ENCODE measurements at places on chromosomes 12 and 14. TPM values are rescaled to one million over a fixed set of nuclear protein-coding genes. Genes with fewer than 3 reads are reported as not detected.

DNA sequence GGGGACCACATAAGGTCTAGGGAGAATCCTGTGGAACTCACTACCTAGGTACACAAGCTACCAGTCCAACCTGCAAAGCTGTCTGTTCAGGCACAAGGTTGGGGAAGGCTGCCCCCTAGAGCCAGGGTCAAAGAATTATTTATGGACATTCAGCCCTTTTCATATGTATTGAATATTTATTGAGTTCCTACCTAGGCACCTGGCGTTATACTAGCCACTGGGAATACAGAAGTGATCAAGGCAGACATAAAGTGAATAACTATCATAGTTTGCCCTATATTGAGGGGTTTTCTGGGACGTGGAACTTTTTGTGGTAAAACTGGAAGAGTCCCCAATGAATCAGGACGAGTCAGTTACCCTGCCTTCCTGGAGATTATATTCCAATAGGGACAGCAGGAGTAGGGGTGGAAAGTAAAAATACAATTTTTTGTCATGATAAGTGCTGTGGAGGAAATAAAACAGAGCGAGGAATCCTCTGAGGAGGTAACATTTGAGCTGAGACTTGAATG lies 5.8 kb upstream of the SLC48A1 start:
- DNase-seq = peak; percentile 68

DNA sequence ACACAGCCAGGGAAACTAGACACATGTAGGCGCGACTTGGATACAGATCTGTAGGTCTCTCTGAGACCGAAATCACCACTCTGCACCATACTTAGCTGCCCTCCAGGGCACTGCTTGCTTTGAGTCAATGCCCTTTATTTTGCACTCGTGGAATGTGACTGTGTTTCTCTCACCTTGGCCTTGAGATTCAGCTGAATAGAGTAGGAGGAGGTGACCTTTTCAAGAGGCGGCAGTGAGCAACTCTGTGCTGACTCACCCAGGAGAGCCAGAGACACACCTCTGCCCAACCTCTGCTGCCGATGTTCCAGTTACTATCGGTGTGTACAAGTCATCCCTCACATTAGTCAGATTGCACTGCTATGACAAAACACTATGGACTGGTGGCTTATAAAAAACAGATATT lies 583.4 kb downstream of the VRK1 start:
- peak; percentile 60 for DNase-seq

GRCh38 chr12:26097046-26097878 lies 27.6 kb downstream of the BHLHE41 start:
- DNase-seq = peak; percentile 86

- DNase-seq = no peak
Measured at GRCh38 chr12:14846042-14846587, 2.8 kb upstream of the ART4 start.

DNA sequence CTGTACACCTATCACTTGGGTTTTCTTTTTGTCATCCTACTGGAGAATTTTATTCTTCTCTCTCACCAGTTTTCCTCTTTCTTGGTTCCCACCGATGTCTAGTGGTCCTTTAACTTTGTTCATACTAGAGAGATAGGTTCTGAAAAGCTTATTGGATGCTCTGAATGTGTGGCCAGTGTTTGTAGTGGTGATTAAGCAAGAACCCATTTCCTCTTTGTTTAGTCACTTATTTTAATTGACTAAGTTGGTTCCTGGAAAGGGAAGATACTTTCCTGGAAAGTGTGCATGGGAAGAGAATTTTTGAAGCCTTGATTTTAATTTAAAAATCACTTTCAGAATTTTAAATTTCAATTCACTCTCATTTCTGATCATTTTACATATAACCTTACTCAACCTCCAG lies 127.2 kb downstream of the OTOGL start:
- DNase-seq = peak; percentile 69

Gene SOAT2
- total RNA-seq = not detected

GRCh38 chr14:26867171-26867757 lies 269.4 kb upstream of the NOVA1 start:
- peak; percentile 64 for DNase-seq

Gene LRRC10
- not detected for total RNA-seq

DNA sequence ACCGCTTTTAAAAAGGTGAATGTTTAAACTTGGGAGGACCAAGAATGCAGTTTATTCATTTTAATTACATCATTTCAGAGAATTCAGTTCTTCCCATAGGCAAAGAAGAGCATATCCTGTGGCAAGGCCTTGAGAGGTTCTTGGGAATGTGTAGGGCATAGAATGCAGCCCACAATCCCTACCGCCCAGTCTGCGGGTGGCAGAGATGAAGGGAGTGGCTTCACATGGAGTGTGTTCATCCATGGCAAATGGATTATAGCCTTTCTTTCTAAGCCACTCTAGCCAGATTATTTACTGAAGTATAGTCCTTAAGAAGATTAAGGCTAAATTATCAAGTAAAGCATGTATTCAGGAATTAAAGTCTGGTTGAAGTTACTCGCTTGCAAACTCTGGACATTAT lies 97.4 kb downstream of the TSPAN8 start:
- DNase-seq = no peak

DNA sequence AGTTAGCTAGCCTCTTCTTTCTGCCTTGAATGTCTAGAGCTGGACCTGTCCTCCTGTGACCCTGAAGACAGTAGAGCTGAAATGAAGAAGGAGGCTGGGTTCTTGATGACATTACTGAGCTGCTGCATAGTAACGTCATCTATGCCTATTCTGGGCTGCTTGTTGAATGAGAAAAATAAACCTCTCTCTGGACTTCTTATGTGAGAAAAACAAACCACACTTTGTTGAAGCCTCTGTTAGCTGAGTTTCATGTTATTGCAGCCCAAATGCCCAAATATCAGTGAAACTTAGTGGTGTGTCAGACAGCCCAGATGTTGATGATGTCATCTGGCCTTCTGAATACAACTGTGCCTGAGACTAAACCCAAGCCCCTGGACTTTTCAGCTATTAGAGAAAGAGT lies 67.0 kb upstream of the MAX start:
- peak; percentile 48 for DNase-seq

Gene P3H3
- 24.1 TPM for total RNA-seq

DNA sequence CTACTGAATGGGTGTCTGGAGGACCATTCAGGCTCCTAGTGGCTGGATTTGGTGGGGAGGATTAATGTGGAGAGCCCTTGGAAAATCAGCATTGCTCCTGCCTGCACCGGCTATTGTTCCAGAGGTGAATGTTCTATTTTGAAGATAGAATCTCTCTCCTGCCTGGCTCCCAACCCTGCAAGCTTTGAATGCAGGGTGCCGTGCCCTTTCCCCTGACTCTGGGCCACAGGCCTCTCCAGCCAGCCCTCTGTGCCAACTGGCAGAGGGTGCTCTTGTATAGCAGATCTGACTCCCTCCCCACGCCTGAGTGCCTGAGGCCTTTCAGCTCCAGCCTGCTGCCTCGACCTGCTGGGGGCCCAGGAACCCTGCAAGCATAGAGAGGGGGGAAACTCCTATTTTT lies 106.8 kb downstream of the TMEM260 start:
- peak; percentile 45 for DNase-seq

DNA sequence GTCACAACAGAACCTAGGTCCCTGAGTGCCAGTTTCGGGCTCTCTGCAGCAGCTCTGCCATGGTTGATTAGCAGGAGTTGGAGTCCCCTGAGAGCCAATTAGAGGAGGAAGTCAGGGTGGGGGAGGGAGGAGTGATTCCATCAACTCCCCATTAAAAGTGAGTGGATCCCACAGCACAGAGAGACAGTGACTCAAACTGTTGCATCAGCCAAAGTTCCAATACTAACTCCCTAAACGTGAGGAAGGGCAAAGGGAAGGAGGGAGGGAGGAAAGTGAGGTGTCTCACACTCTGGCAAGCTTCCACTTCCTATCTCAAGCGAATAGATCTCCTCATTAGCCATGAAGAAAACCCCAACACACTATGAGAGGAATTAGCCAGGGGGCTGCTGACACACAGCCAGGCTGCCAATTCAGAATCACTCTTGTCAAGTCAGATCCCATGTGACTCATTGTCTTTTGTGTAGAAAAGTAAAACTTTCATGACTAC lies 23.6 kb downstream of the OR11H4 start:
- peak; percentile 92 for DNase-seq

DNA sequence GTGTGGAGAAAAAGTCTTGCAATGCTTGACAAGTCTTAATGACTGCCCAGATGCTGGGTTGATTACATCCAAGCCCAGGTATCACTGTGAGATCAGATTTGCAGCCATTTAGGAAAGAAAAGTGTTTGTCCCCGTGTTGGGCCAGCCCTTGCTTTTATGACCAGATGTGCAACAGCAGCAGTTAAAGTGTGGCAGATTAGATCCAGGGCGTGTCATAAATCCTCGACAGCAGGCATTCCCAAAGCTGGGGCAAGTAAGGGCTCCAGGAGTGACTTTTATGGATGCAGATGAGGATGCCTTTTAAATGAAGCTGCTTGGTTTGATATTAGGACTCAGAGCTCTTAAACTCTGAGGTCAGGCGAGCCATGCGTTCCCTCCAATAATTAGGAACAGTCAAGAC lies 1.7 kb downstream of the SMOC1 start:
- no peak for DNase-seq

DNA sequence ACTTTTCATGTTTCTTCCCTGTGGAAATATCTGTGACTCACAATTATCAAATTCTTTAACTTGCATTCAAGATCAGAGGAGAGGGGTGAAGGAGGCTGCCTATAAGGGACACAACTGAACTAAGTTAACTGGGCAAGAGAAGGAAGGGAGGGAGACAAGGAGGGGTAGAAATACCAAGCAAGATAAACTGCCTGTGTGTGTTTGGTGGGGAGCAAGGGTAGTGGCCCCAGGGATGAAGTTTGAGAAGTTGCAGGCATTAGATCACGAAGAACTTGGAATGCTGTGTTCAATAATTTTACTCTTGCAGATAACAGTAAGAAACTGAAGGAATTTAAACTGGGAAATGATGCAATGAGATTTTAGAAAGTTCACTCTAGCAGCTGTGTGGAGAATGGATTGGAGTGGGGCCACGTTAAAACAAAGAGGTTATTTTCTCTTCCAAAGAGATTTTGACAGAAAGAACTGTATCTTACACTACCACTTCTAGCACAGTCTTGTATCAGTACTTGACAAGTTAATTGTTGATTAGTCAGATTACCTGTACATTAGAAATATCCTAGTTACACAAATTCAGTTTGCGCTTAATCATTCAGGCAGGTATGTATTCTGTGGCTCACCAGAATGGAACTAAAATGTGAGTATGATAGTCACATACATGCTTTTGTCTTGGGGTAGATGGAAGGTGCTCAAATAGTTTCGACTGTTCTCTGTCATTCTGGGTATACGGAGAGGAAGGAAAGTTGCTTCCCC lies 7.4 kb downstream of the PKP2 start:
- DNase-seq = no peak

DNA sequence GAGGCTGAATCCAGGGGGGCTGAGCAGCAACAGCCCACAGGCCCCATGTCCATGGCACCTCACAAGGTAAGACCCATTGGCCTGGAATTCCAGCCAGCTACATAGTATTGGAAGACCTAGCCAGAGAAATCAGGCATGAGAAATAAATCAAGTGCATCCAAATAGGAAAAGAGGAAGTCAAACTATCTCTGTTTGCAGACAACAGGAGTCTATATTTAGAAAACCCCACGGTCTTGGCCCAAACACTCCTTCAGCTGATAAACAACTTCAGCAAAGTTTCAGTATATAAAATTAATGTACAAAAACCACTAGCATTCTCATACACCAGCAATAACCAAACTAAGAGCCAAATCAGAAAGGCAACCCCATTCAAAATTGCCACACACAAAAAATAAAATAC lies 16.9 kb downstream of the PDE6H start:
- DNase-seq = no peak

Gene ASCL1
- total RNA-seq = not detected

Gene CDC42BPB
- total RNA-seq = 51.5 TPM

Gene CARMIL3
- total RNA-seq = not detected

GRCh38 chr14:99561864-99562263 lies 42.1 kb downstream of the CCDC85C start:
- no peak for DNase-seq

DNA sequence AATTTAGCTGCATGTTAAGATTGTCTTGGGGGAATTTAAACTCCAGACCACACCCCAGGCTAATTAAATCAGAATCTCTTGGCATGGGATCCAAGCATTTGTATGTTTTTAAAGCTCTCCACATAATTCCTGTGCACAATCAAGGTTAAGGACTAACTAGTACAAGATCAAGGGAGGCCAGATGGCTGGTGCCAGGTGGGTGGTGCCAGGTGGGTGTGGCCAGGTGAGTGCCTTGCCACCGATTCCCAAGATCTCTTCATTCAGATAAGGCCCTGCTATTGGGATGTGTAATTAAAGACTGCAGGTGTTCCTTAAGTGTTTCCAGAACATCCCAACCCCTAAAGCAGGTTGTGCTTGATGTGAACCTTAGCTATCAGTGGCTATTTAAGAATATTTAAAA lies 75.1 kb downstream of the NRXN3 start:
- DNase-seq = no peak

GRCh38 chr14:51684760-51685159 lies 33.0 kb downstream of the FRMD6 start:
- DNase-seq = no peak

DNA sequence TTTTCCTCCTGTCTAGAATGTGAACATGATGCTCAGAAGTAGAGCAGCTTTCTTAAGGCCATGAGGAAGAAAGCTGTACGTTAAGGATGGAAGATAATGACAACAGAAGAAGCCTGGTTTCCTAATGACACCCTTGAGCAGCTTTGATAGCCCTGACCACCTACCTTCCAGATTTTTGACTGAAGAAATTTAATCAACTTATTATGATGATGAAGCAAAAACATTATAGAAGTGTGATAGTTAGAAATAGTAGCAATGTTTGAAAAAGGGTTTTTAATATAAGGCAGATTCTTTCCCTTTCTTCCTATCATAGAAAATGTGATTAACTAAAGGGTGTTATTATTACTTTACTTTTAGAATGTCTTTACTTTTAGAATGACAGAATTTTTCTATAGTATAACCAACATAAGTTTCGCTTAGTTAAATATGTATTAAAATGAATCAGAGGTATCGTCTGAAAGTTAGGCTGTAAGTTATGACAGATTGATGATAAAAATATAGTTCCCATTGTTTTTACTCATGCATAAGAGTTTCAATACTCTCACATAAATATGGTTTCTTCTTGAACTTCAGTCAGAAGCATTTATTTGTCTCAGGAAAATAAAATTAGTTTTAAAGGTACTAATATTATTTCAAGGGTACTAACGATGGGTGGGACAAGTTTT lies 50.1 kb upstream of the PPFIA2 start:
- DNase-seq = no peak

Gene PLXNC1
- total RNA-seq = 4.0 TPM

Gene FGD4
- total RNA-seq = 5.2 TPM

DNA sequence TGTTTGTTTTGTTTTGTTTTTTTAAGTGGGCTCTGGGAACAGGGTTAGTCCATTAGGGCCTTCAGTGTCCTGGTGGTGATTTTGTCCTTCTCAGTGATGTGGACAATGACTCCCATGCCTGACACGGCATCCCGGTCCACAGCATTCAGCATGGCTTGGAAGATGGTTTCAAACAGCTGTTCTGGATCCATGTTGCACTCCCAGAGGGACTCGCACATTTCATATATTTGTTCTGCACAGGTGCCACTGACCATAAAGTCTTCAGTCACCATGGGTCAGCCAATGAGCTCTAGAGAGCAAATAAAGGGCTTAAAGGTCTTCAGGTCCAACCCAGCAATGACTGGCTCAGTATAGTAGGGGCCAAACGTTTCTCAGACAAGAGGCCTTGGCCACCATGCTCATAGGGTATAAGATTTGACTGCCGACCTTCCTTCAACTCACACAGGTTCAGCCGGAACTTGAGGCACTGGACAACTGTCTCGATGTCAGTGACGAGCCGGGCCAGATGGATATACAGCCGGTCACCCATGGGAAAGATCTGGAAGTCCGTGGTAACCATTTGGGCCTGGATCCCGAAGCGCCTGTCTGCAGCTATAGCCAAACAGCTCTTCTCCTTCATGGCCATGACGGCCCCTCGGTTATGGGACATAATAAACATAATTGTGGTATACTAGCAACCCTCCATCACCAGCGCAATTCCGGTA lies 18.0 kb downstream of the OR10P1 start:
- DNase-seq = no peak
